ENCODE measurements at places on chromosomes 6 and 20. TPM values are rescaled to one million over a fixed set of nuclear protein-coding genes. Genes with fewer than 3 reads are reported as not detected.

GRCh38 chr6:15327271-15327670, 81.4 kb downstream of the JARID2 start:
- peak; percentile 42 for DNase-seq

DNA sequence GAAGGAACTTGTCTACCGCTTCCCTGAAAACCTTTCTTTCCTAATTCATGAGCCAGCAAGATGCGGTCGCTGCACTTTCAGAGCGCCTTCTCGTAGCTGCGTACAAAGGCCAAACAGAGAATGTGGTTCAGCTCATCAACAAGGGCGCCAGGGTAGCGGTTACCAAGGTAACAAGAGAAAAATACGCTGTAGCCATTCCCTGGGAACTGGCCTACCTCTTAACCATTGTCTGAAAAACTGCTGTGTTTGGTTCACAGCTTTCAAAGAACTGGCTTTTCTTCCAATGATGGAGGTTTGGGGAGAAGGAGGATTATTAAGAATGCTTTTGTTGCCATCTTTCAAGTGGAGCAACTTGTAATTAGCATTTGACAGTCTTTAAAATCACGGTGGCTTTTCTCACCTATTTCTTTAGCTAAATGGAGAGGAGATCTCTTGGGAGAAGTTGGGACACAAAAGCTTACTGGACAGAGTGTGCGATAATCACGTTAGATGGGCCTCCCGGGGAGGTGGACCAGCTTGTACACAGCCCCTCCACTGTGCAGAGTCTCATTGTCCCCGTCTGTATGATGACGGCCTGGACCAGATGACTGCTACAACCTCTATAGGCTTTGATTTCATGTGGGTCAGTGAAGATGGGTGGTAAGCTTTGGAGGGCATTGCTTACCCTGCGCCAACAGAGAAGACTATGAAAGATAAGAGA, 71.5 kb downstream of the LYRM2 start:
- DNase-seq, result no peak

DNA sequence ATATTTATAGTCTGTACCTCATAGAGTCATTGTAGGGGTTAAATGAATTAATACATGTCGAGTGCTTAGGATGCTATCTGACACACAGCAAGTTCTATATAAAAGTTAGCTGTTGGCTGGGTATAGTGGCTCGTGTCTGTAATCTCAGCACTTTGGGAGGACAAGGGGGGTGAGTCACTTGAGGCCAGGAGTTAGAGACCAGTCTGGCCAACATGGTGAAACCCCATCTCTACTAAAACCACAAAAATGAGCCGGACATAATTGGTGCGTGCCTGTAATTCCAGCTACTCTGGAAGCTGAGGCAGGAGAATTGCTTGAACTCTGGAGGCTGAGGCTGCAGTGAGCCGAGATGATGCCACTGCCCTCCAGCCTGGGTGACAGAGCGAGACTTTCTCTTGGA, 222.9 kb downstream of the UBE3D start:
- DNase-seq, result no peak

DNA sequence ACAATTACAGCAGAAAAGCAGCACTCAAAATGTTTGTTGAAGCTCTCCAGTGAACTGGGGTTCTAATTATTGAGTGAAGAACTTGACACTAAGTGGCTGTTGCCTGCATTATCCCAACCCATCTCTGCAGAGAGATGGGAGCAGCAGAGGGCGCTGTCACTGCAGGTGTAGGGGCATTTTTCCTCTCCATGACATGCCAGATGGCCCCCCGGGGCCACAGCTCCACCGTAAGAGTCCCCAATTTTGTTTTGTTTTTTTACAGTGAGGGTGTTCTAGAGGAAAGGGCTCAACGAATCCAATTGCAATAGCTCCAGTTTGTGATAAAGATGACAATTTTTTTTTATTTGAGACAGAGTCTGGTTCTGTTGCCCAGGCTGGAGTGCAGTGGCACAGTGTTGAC, 1.9 kb upstream of the FUCA2 start:
- DNase-seq, result peak; percentile 28

- no peak for DNase-seq
Measured at GRCh38 chr6:14865531-14866100, 380.3 kb upstream of the JARID2 start.

- no peak for DNase-seq
Measured at GRCh38 chr20:5128886-5129285, 2.1 kb downstream of the CDS2 start.

DNA sequence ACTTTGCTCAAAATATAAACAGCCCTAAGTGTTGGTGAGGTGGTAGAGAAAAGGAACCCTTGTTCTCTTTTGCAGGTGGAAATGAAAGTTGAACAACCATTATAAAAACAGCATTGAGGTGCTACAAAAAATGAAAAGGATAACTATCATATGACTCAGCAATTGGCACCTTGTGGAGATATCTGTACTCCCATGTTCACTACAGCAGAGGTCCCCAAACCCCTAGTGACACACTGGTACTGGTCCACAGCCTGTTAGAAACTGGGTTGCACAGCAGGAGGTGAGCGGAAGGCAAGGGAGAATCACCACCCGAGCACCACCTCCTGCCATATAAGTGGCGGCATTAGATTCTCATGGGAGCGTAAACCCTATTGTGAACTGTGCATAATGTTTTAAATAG, 267.4 kb upstream of the THEMIS start:
- DNase-seq, result no peak

DNA sequence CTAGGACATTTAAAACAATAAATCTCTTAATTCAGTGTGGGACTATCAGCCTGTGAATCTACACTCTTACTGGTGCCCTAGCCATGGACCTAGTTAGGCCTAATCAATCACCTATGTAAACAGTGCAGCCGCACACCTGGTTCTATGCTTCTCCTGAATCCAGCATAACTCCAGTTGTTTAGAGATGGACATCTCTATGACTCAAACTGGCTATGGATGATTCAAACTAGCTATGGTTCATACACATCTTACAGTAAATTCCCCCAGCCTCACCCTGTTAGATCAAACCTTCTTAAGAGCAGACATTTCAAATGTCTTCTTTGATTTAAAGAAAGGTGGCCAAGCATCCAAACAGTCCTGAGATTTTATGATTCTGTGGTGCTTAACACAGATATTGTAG, 34.7 kb downstream of the SLC35B3 start:
- no peak for DNase-seq

DNA sequence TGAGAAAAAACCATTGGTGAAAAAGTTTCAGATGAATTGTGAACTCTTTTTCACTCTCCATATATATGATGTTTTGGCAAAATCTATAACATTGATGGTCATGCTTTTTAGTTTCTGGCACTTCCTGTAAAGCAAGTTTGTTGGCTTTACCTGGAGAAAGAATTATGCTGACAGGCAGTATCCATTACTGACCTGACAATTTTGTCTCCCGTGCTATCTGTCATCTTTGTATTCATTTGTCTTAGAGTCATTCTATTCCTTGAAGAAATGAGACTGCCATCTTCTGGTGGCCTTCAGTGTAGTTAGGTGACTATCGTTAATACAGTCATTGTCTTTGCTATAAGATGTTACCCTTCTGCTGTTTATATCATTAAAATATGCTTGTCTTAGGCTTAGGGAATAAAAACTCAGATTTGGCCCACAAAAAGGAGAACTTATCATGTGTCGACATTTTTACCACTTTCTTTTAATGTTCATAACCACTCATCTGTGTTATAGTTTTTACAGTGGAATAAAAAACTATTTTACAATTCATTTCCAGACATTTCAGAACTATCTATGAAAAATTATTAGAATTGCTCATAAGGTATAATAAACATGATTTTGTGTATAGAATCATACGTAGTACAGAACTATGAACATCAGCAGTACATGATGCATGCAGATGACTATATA, 707.0 kb downstream of the EPM2A start:
- DNase-seq, result no peak

- no peak for DNase-seq
Measured at GRCh38 chr6:166434336-166434735, 51.6 kb upstream of the MPC1 start.

- DNase-seq, result no peak
Measured at GRCh38 chr6:138726066-138726756, 47.4 kb upstream of the CCDC28A start.

DNA sequence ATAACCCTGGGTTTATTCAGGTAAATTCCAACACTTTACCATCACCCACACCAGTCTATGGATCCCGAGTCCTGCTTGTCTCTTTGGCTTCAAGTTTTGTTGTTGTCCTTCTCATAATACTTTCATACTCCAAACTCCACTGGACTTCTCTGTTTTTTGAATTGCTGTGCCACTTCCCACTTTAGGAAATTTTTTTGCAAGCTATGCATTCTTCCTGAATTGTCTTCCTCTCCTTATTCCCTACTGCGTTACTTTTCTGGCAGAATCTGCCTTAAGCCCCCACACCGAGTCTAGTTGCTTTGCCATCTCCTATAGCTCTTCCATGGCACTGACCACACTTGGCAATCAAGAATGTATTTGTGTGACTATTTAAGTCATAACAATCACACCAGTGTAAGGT, 96.1 kb downstream of the TSHZ2 start:
- no peak for DNase-seq

DNA sequence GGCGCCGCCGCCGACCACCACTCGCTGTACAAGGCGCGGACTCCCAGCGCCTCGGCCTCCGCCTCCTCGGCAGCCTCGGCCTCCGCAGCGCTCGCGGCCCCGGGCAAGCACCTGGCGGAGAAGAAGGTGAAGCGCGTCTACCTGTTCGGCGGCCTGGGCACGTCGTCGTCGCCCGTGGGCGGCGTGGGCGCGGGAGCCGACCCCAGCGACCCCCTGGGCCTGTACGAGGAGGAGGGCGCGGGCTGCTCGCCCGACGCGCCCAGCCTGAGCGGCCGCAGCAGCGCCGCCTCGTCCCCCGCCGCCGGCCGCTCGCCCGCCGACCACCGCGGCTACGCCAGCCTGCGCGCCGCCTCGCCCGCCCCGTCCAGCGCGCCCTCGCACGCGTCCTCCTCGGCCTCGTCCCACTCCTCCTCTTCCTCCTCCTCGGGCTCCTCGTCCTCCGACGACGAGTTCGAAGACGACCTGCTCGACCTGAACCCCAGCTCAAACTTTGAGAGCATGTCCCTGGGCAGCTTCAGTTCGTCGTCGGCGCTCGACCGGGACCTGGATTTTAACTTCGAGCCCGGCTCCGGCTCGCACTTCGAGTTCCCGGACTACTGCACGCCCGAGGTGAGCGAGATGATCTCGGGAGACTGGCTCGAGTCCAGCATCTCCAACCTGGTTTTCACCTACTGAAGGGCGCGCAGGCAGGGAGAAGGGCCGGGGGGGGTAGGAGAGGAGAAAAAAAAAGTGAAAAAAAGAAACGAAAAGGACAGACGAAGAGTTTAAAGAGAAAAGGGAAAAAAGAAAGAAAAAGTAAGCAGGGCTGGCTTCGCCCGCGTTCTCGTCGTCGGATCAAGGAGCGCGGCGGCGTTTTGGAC, 2.0 kb downstream of the SOX4 start:
- DNase-seq, result peak; percentile 19

GRCh38 chr6:140414966-140415620, 1040.6 kb upstream of the CITED2 start:
- DNase-seq, result no peak

DNA sequence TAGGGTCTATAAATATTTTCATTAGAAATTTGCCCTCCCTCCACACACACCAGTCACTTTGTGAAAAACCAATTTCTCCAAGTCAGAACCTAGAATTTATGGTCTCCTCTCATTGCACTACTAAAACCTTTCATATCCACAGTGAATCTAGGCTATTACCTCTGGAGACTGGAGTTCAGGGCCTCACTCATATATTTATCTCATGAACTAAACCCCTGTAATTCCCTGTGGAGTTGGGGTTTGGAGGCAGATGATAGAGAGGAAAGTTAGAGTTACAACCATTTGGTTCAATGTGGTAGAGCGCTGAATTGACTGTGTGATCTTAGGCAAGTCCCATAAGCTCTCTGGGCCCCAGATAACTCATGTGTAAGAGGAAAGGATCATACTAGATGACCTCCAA, 18.2 kb upstream of the CEP85L start:
- DNase-seq, result no peak

- DNase-seq, result no peak
Measured at GRCh38 chr20:46004889-46005473, 3.7 kb upstream of the MMP9 start.

GRCh38 chr20:47785854-47786764, 828 bp upstream of the SULF2 start:
- no peak for DNase-seq

DNA sequence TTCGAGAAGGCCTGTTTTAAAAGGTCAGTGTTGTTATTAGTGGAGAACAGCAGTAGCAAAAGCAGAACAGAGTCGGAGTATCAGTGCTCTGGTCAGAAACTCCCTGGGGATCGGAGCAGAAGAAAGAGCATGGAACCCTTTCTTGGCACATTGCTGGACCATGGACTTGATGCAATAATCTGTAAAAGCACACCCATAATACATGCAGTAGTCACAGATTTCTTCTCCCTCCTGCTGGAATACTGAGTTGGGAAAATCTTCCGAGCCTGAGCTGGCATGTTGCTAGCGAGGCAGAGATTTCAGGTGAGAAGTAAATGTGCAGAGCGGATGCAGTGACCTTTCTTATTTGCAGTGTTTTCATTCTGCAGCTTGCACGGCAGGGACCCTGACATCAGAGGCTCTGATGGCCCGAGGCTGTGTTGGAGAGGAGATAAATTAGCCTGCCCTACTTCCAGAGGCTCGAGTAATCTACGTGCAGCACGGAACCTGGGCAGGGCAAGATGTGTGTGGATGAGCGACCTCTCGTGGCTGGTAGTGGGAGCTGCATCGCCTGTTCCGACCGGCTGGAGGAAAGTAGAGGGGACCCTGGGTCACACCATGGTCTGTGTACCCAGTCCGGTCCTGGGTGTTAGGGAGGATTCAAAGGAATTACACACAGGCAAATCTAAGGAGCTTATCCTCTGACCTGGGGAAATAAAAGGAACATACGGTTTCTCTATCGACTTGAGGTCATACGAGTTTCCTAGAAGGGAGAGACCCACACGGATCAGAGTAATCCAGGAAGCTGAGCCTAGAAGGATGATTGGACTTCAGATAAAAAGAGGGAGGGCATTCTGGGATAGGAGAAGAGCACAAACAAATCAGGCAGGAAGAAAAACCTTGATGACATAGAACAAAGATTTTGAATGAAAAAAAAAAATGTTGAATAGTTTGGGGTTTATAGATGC, 137.0 kb upstream of the STMND1 start:
- DNase-seq, result peak; percentile 47

DNA sequence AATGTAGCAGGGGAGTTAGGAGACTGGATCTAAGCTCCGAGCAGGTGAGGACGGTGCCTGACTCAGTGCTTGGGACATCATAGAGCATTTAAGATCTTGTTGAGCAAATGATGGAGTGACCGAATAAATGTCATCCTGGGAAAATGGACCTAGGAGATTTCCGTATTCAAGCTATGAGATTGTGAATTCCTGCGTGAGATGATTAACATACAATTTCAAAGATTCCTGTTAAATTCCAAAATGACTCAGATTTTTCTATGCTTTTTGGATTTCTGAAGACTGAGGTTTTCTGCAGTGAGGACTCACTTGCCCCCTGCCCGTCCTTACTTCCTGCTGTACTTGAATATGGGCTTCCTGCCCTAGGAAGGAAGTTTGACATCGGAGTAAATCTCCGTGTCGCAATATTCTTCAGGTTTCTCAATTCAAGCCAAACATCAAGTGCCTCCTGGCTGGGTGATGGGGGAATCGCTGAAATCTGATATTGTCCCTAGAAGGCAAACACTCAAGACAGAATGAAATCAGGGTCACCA, 5.2 kb downstream of the SYTL3 start:
- no peak for DNase-seq

Gene SLC17A2
- 0.55 TPM for total RNA-seq

Gene RBL1
- total RNA-seq, result 49.1 TPM

Gene CD24
- 2.0 TPM for total RNA-seq

Gene ZNF311
- total RNA-seq, result 0.87 TPM

Gene DIDO1
- 57.9 TPM for total RNA-seq

Gene LIN28B
- 0.05 TPM for total RNA-seq

Gene HS3ST5
- total RNA-seq, result not detected

Gene EPHA7
- total RNA-seq, result not detected

Gene PGC
- total RNA-seq, result not detected

Gene CYP39A1
- total RNA-seq, result not detected
